ENCODE measurements at places on chromosomes 3 and 15.

DNA sequence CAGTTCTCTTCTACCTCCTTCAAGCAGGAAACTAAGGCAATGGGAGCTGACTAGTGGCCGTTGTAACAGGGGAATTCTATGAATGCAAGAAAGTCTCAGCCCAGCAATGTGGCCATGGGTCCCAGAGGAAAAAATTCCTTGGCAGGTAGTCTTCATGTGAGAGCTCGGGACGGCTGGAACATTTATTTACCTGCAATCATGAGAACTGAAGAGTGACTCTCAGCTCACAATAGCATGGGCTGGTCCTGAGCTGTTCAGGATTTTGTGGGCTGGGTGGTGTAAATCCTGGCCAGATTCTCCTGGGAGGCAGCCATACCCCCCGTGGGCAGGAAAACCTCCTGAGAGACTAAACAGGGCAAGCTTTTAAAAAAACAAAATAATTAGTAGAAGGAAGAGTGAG lies 330.3 kb upstream of the CTNNB1 start:
- no peak for ATAC-seq

DNA sequence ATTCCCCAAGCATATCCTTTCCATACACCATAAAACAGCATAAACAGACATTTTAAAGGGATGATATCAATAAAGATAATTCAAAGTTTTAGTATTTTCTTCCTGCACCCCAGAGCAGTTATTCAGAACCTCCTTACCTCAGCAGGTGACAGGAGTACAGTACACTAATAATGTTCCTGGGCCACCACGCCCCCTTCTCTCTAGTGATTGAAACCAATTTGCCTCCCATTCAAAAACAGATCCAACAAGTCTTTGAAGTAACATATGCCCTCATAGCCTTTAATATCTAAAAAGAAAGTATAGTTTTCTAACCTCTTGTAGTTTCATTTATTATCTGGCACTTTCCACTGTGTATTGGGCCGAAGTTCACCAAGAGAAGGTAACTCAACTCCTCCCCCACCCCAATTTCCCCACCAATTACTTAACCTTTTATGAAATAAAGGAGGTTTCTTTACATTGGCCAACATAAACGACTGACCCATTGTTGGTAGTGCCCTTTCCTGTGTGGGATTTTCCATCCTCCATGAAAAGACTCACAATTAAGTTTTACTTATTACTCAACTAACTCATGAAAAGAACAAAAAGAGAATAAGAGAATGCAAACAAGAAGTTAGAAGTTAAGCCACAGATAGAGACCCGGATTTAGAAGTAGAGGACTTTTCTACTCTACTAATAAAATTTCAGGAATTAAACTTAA lies 5.0 kb upstream of the ATP8B4 start:
- no peak for ATAC-seq

DNA sequence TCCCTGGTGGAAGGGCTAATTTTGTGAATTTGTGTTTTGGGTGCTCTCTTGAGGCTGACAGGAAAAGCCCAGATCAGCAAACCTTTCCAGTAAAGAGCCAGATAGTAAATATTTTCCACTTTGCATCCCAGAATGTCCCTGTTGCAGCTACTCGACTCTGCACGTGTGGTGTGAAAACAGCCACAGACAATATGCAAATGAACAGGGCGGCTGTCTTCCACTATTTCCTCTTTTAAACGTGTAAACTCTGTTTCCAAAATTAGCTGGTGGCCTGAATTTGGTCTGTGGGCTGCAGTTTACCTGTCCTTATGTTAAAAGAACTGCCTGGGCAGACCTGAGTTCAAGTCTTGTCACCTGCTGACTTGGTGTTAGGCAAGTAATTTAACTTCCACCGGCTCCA lies 202.7 kb downstream of the EDEM1 start:
- no peak for ATAC-seq

DNA sequence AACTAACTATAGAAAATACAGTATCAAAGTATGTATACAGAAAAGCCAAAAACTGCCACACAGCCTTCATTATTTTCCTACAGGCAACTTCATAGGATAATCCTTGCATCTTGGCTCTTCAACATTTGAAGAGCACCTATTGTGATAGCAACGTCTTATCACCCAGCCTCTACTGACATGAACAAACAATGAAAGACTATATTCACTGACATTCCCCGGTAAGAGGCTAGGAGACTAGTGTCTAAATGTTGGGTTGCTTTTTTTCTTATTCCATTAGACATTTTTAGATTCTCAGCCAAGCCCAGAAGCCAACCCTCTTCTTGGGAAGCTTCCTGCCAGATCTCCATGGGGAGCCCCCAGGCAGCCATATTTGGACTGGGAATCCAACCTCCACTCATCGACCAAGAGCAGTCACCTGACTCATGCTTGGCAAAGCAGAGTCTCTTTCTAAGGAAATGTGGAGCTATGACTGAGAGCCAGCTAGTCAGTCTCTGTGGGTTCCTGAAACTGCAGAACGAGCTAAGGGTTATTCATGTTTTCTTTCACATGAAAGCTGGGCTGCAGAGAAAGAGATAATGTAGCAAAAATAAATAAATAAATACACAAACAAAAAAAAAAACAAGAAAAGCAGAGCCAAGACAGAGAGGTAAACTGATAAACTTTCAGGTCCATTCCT lies 227.5 kb downstream of the MAGI1 start:
- no peak for ATAC-seq

DNA sequence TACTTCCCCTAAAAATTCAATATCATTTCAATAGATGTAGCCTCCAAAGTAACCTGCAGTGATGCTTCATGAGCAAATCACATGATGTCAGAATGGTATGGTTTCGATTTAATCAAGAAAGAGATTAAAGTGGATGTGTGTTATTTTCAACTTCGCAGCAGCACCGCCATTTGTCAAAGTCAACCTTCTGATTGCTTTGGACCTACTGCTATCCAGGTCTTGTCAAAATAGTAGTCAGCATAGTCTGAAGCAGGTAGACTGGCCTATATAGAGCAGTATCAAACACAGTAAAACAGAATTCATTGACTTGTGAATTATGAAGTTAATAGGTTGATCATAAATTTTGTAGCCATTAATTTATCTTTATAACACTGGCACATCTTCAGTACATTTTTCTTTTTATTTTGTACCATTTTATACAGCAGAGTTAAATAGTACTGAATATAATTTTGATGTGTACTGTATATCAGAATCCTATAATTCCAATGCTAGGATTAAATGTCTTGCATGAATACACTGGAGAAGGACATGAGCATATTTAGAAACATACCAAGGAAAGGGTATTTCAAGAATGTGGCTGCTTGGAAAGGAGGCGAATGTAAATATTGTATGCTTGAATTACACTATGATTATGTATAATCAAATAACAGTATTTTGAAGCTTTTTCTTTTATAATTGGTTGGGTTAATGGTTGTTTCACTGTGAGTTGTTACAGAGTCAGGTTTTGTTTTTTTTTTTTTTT lies 79.6 kb downstream of the CDIN1 start:
- no peak for ATAC-seq

- peak; percentile 79 for ATAC-seq
Observed at GRCh38 chr3:29605845-29606244, 325.0 kb downstream of the RBMS3 start.

DNA sequence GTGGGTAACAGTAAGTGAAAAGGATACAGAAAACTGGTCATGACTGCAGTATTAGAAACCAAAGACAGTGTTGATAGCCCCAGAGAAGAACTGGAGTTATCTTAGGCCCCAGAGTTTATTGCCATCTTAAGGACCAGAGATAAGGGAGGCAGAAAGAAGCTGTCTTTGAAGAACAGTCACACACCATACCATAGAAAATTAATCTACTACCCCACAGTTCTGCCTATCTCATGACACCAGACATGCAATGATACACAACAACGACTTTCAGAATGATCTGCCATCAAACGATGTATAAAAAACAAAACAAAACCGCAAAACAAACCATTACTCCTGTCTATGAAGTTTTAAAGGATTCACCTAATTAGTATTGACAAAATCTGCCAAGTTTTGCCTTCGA lies 9.6 kb downstream of the CPOX start:
- ATAC-seq = no peak

DNA sequence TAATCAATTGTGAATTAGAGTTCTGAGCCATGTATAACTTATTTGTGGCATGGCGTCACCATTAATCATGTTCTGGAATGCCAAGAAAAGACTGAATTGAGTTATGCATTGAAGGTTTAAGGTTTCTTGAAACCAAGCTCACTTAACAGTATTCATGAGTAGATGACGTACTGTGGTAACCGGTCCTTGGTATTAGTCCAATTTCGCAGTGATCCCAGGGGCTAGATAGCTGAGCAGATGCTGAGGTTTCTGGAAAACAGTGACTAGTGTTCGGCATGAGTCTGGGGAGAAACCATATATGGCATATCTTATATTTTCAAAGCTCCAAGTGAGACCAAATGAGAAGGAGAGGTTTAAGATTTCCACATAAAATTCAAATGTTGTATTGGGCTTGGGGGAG lies 218.3 kb upstream of the LYSMD4 start:
- no peak for ATAC-seq

- ATAC-seq = no peak
Observed at GRCh38 chr15:69351333-69351732, 52.6 kb downstream of the PAQR5 start.

GRCh38 chr3:98594628-98595324 lies 1.4 kb upstream of the CPOX start:
- no peak for ATAC-seq

- no peak for ATAC-seq
Observed at GRCh38 chr15:79540551-79540950, 108.4 kb downstream of the MINAR1 start.

DNA sequence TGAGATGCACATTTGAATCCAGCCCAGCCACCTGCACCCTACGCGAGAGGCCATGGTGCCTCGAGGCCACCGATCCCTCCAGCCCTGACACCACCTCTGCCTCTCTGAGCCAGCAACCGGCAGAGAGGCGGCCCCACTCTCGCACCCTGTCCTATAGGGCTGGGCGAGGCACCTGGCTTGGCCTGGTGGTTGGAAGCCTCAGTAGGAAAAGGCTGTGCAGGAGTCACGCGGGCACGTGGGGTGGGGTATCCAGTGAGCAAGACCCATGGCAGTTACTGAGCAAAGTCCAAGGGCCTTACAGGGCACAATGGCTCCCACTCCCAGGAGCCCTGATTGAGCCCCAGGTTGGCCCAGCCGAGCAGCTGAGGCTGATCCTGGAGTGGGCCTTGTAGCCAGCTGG lies 12.4 kb upstream of the DUSP7 start:
- ATAC-seq = no peak

DNA sequence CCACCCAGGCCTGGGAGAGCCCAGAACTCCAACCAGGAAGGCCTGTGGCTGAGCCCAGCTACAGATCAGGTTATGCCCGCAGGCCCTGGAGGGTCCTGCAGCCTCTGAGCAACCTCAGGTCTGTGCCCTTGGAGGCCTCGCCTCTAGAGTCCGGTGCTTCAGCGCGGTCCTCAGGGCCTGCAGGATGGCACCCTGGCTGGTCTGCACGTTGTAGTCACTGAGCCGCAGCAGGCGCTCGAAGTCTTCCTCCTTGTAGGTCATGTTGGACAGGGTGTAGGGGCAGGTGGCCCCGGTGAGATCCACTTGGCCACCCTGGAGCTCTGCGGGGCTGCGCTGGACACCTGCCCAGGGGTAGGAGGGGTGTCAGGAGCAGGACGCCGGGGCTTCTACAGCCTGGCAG lies 25.8 kb downstream of the PLA2G4D start:
- ATAC-seq = no peak

DNA sequence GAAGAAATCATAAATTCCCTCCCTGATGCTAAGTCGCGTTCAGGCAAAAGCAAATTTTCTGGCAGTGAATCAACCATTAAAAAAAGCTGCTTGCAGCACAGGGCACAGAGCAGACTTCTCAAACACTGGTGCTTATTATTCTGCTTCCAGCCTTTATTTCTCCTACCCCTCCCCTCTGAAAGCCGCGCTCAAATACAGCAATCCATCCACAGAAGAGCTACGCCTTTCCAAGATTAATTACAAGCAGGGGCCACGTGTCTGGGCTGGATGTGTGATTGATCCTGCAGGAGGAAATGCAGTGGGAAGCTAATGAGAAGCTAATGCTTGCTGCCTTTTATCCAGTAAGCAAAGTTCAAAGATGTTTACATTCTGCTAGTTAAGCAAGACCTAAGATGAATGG lies 134.9 kb upstream of the TOPAZ1 start:
- ATAC-seq = no peak

- no peak for ATAC-seq
Observed at GRCh38 chr3:88046766-88047165, 12.0 kb downstream of the CGGBP1 start.

DNA sequence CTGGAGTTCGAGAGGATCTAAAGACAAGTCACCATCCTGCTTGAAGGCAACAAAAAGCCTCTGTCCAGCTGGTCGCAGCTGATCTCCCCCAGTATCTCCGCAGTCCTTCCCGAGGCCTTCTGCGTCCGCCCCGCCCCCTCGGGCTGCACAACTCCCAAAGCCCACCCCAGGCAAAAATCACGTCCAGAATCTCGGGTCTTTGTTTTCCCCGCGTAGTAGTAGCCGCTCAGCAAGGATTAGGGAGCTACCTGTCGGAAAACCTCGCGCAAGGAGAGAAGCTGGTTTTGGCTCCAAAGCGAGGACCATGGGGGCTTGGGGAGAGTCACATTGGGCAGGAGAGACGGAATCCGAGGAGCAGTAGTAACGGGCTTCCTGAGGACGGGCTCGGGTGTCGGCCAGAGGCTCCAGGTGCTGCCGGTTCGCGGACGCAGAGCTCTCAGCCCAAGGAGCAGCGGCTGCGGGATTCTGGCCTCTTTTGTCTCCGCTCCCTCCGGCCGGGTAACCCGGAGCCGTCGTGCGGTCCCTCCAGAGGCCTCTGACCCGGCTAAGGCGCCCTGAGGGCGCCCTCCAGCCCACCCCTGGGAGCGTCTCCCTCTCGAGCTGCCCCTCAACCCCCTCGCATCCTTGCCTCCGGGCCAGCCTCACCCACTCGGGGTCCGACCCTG lies 401 bp downstream of the ZSCAN29 start:
- peak; percentile 39 for ATAC-seq

- ATAC-seq = no peak
Observed at GRCh38 chr3:129266651-129267050, 12.0 kb upstream of the HMCES start.

DNA sequence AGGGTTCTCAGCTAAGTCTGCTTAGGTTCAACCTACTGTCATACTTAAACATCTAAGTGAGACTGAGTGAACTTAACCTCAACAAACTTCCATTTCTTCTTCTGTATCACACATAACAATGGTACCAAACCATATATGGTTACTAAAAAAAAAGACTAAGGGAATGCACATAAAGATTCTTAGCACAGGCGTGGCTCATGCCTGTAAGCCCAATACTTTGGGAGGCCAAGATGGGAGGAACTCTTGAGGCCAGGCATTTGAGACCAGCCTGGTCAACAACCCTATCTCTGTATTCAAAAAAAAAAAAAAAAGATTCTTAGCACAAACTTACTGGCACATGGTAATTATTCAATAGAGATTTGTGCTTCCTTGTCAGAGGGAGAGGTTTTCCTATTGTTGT lies 57.9 kb downstream of the ACAP2 start:
- ATAC-seq = no peak
